ENCODE measurements at places on chromosomes 4 and X.

- no peak for DNase-seq
Observed at GRCh38 chr4:138891631-138892031, 124.0 kb upstream of the NOCT start.

GRCh38 chr4:37430718-37431416 lies 186.3 kb downstream of the NWD2 start:
- no peak for DNase-seq

GRCh38 chr4:10889819-10890218 lies 205.3 kb upstream of the CLNK start:
- DNase-seq = no peak

DNA sequence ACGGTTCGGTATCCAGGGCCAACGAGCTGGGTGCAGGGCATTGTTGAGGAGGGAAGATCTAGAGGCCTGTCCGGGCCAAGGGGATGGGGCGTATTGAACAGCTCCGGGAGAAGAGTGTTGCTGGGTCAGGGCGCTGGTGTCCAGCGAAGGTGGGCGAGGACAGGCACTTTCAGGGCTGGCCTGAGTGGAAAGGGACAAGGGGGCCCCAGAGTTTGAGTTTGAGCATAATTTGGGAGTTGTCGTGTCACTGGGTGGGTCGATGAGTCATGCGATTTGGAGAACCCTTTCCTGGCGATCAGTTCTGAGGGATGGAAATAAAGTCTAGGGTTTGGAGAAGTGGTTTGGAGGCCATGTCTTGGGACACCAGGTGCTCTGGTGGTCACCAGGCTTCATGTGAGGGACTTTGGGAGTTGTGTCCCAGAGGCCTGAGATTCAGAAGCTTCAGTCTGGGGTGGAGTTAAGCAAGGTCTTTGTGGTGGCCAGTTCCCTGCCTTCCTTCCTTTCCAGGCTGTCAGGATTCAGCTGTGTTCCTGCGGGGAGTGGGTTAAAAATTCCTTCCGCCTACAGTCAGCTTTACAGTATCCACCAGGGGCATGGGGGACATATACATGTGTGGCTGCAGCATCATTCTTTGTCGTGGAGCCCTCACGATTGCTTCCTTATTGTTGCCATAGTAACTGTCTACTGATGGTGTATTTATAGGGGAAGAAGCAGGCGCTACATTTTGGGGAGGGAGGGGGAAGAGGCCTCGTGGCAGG lies 504 bp downstream of the PRRG3 start:
- DNase-seq = no peak

- no peak for DNase-seq
Observed at GRCh38 chrX:110293658-110294057, 24.2 kb downstream of the AMMECR1 start.
